Activated CD8-positive, alpha-beta memory T cell treated with anti-CD3 and anti-CD28 coated beads, Interleukin-2, amount 10 ng/mL, durations not matched to agents 7 days and 5 days (primary cell): ENCODE measurements at places on chromosomes 12 and 14. TPM values are rescaled to one million over a fixed set of nuclear protein-coding genes. Genes with fewer than 3 reads are reported as not detected.
A peak's percentile ranks its signal among the peaks of the same experiment; 100 is the strongest.

GRCh38 chr12:101925935-101926334 lies 48.6 kb downstream of the DRAM1 start:
- DNase-seq = no peak
- H3K4me1 ChIP-seq = peaks cover 8% of the 10 kb centered on the region
- no peak overlapping the region for H3K4me3 ChIP-seq
- H3K27ac ChIP-seq = no peak overlapping the region
- no peaks in the 10 kb centered on the region for H3K27me3 ChIP-seq

- H3K36me3 ChIP-seq = peaks cover 4% of the 10 kb centered on the region
- H3K27me3 ChIP-seq = peaks cover 54% of the 10 kb centered on the region
- H3K27ac ChIP-seq = no peak overlapping the region
- H3K4me1 ChIP-seq = peaks cover 6% of the 10 kb centered on the region
- no peak for DNase-seq
Observed at GRCh38 chr12:62627181-62627580, 160.6 kb downstream of the MON2 start.

GRCh38 chr14:58166005-58166983 lies 14.3 kb upstream of the ARMH4 start:
- peak; percentile 80 for DNase-seq
- H3K36me3 ChIP-seq = no peaks in the 10 kb centered on the region
- peaks cover 10% of the 10 kb centered on the region for H3K27me3 ChIP-seq

The NANOG gene
- total RNA-seq = not detected

The KCNC2 gene
- not detected for total RNA-seq
